HFFc6 (cell line): ENCODE measurements at places on chromosomes 5 and 9. TPM values are rescaled to one million over a fixed set of nuclear protein-coding genes. Genes with fewer than 3 reads are reported as not detected.

GRCh38 chr9:69397384-69398214 is 72.6 kb downstream of the ENTREP1 start:
- H3K27ac ChIP-seq: no peak overlapping the region
- H3K36me3 ChIP-seq: no peaks in the 10 kb centered on the region
- no peak overlapping the region for H3K4me3 ChIP-seq

CARTPT gene
- total RNA-seq: not detected in 3 replicates

ANKDD1B gene
- total RNA-seq: 0.14 TPM in 1 of 3 replicates, not detected in the others

- no peak for DNase-seq
- H3K27ac ChIP-seq: no peak overlapping the region
- H3K27me3 ChIP-seq: no peaks in the 10 kb centered on the region
- H3K4me1 ChIP-seq: no peaks in the 10 kb centered on the region
These were observed 283.2 kb downstream of the SH3GL2 start for GRCh38 chr9:17862101-17862500.

GRM6 gene
- not detected in 3 replicates for total RNA-seq

DNA sequence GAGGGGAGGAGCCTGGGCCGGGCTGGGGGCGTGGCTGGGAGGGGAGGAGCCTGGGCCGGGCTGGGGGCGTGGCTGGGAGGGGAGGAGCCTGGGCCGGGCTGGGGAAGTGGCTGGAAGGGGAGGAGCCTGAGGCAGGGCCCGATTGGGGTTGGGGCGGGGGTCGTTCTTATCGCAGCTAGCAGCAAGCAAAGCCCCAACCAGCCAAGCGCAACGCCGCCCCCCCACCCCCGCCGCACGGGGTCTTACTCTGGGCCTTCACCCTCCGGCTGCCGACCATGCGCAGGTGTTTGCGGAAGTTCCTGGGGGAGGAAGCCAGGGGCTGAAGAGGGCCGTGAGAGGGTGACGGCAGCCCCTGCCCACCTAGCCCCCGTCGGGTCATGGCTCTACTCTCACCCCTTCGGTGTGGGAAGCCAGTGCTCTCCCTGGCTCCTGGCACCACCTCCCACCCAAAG is 5.0 kb downstream of the NSMF start:
- no peaks in the 10 kb centered on the region for H3K36me3 ChIP-seq
- no peaks in the 10 kb centered on the region for H3K4me1 ChIP-seq
- no peak for DNase-seq
- H3K27ac ChIP-seq: no peak overlapping the region
- H3K27me3 ChIP-seq: no peaks in the 10 kb centered on the region

ASPN gene
- total RNA-seq: 4.3 to 6.7 TPM (median 5.2 TPM) in 3 replicates

- H3K27ac ChIP-seq: peak overlapping the region; percentile 60
- H3K4me1 ChIP-seq: peaks cover 35% of the 10 kb centered on the region
- H3K36me3 ChIP-seq: no peaks in the 10 kb centered on the region
These were observed 32.1 kb upstream of the IL6ST start for GRCh38 chr5:56026863-56027300.

C7 gene
- total RNA-seq: not detected in 3 replicates

DNA sequence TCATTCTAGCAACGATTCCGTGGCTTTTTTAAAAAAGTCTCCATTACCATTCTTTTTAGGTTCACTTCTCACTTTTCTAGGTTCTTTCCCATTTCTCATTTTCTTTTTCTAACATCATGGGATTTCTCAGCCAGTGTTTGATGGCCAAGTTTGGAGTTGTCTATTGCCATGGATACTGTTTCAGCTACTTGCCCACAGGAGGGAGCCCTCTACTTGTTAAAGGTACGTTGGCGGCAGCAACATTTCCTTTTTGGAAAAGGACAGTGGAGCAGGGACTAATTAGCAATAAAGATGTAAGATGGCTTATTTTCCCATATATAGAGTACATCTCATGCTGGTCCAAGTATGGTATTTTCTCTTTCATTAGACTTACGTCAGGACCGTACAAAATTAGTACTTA is 2257.5 kb upstream of the C9orf72 start:
- no peaks in the 10 kb centered on the region for H3K4me1 ChIP-seq
- no peaks in the 10 kb centered on the region for H3K27me3 ChIP-seq
